ENCODE measurements at places on chromosomes 11 and 22.

DNA sequence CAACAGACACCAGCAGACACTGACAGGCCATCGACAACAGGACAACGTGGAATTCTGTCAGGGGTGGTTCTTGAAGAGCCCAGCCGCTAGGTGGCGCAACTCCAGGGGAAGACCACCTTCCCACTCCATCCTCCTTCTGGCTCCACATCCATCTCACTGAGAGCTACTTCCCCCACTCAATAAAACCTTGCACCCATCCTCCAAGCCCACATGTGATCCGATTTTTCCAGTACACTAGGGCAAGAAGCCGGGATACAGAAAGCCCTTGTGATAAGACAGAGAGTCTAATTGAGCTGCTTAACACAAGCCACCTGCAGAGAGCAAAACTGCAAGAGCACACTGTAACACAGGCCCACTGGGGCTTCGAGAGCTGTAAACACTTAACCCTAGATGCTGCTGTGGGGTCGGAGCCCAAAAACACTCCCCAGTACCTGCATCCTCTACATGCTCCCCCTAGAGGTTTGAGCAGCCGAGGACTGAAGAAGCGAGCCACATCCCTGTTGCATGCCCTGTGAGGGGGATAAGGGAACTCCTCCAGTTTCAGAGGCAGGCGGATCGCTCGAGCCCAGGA lies 11.5 kb upstream of the RAB39A start:
- H3K4me1 ChIP-seq: no peaks in the 10 kb centered on the region
- no peak for DNase-seq
- H3K27ac ChIP-seq: no peak overlapping the region

DNA sequence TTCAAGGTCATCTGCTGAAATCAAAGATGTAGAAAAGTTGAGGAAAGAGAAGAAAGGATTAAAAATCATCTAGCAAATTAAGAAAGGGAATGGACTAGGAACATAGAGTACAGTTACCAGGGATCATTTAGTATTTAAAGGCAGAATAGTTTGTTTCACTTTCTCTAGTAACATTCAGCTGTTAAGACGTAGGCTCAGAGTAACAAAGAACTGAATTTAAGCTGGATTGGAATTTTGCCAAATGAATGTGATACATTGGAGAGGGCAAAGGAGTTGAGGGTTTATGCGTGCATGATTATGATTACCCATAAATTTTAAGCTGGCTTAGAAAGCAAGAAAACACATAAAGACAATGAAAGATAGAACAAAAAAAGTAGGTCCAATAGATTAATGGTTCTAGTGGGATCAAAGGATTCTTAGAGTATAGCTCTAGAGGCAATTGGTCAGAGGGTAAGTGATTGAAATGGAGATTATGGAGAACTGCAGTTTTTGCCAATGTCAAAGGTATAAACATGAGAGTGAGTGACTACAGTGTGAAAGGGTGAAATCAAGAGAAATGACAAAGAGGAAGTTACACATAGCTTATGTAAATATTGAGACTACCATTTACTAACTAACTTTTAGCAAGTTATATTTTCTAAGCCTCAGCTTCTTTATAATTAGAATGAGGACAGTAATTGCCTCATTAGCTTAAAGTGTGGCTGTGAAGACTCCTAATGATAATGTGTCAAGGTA lies 190.0 kb downstream of the GRIA4 start:
- no peaks in the 10 kb centered on the region for H3K4me1 ChIP-seq
- DNase-seq: no peak
- no peak overlapping the region for H3K27ac ChIP-seq
- H3K4me3 ChIP-seq: no peak overlapping the region
- no peaks in the 10 kb centered on the region for H3K27me3 ChIP-seq

DNA sequence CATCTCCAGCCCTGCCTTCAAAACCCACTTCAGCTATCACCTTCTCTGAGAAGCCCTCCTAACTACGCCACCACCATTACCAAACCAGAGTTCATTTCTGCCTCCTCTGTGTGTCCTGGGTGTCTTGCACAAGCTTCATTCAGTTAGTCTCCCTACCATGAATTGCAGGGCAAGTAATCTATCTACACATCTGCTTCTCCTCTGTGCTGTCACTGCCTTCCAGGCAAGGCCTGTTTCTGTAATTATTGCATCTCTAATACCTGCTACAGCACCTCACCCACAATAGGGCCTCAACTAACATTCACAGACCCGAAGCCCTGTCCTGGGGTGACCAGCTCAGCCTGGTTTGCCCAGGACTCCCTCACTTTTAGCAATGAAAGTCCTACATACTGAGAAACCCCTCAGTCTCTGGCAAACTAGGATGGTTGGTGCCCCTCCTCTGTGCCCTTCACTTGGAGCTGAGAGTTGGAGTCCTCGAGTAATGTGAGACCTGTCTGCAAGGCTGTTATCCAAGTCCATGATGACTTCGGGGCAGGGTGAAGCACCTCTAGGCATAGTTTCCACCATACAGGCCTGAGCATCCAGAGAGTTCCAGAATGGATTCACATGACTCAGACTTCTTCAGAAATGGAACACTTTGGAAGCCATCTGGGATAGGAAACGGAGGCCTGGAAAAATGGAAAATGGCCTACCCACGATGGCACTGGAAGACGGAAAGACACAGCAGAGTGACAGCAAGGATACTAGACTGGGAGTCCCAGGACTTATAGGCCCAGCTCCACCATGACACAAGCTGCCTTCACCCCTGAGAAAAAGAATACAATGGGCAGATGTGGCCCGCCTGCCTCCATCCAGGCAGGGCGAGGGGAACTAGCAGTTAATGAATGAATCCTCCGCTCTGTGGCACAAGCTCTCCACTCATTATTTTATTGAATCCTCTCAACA lies 269.3 kb downstream of the BUD13 start:
- no peak overlapping the region for H3K27ac ChIP-seq
- H3K27me3 ChIP-seq: peaks cover 8% of the 10 kb centered on the region
- H3K4me1 ChIP-seq: no peaks in the 10 kb centered on the region
- DNase-seq: no peak
- no peaks in the 10 kb centered on the region for H3K36me3 ChIP-seq
- no peak overlapping the region for H3K4me3 ChIP-seq

DNA sequence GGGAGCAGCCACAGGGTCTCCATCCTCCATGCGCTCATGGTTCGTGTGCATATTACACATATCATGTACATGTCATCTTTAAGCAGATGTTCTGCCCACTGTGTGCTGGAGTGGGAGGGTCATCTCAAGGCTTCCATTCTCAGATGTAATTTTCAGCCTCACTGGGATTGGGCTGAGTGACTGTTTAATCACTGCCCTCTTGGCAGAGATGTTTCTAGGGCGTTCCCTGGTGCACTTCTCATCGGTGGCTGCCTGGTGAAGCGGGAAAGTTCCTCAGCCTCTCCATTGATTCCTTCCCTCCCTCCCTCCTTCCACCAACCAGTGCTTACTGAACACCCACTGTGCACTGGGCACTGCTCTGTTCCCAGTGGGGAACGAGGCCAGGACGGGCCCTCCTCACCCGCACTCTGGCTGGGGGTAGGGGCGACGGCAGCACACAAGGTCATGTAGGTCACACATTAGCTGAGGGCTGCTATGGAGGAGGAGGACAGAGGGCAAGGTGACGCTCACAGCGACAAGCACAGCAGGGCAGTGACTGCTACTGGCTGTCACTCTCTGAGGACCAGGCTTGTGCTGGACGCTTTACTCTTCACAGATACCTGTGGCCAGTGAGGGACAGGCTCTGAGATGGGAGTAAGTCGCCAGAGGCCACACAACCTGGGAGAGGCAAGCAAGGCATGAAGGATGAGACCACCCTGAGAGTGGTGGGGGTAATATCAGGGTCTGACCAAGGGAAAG lies 22.9 kb downstream of the GNAZ start:
- H3K4me3 ChIP-seq: no peak overlapping the region
- no peaks in the 10 kb centered on the region for H3K36me3 ChIP-seq
- H3K4me1 ChIP-seq: no peaks in the 10 kb centered on the region
- no peak overlapping the region for H3K27ac ChIP-seq
- no peaks in the 10 kb centered on the region for H3K27me3 ChIP-seq

DNA sequence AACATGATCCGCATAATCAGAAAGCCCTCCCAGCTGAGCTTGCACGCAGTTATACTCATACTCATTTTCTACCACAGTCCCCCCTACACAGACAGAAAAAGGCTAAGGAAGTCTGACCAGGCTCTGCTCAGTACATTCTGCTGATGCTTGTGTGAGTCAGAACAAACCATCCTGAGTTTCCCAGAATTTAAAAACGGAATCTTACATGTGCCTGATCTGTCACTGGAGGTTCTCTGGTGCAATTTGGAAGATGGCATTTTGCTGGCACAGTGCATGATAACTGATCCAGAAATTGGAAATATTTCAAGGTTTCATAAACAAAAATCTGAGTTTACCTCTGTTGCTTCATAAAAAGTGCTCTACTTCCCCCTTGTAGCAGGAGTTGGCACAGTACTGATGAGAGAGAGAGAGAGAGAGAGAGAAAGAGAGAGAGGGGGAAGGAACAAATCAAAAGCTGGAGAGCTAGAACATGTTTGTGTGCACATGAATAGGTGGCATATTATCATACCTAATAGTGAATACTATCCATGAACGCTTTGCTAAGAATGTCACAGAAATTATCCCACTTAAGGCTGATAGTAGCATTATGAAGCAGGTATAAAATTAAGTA lies 1085.3 kb downstream of the DLG2 start:
- no peak overlapping the region for H3K27ac ChIP-seq
- no peaks in the 10 kb centered on the region for H3K36me3 ChIP-seq
- H3K27me3 ChIP-seq: no peaks in the 10 kb centered on the region
- no peak for DNase-seq

DNA sequence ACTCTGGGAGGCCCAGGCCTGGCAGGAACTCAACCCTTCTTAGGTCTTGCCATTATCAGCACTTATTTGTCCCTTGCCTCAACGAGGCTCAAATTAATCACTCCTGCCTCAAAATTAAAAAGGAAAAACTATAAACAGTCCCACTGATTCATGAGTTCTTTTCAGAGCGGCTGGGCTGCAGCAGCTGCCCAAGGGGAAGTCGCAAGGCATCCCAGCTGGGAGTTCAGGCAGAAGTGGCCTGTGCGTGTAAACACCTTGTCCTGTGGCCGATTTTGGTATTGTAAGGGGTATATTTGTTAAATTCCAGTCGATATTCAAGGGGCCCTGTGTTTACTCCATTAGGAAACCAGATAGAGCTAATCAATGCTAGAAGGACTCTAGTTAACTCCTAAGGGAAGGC lies 213.9 kb upstream of the CADM1 start:
- H3K27me3 ChIP-seq: no peaks in the 10 kb centered on the region
- no peaks in the 10 kb centered on the region for H3K4me1 ChIP-seq
- DNase-seq: no peak
- no peaks in the 10 kb centered on the region for H3K36me3 ChIP-seq
- no peak overlapping the region for H3K27ac ChIP-seq
